Skin of body (tissue), 3 donors: ENCODE measurements at places on chromosomes 6 and 20. TPM values are rescaled to one million over a fixed set of nuclear protein-coding genes. Genes with fewer than 3 reads are reported as not detected.
A peak's percentile ranks its signal among the peaks of the same experiment; 100 is the strongest.

- DNase-seq: no peak
Measured at GRCh38 chr6:119590066-119590465, 240.5 kb upstream of the MAN1A1 start.

GRCh38 chr6:129890701-129891100, 29.6 kb upstream of the TMEM244 start:
- DNase-seq: no peak

DNA sequence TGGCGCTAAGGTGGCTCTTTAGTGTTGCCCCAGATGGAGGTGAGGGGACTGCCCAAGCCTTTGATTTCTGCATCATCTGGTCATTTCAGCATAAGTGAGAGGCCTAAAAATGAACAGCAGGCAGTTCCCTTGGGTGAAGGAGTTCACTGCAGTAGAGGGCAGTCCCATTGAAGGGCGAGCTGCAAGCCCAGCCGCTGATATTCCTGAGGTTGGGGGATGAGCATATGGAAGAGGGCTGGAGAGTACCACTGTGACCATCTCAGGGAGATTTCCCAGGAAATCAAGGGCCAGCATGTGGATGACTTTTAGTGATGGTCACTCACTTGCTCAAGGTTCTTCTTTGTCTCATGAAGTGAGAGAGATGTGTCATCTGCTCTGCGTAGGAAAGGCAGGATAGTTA, 9.3 kb downstream of the TOX2 start:
- DNase-seq: no peak

LGSN gene
- not detected for total RNA-seq

- DNase-seq: peak; percentile 76
Measured at GRCh38 chr6:25138233-25138933, 140.8 kb upstream of the CARMIL1 start.

DNA sequence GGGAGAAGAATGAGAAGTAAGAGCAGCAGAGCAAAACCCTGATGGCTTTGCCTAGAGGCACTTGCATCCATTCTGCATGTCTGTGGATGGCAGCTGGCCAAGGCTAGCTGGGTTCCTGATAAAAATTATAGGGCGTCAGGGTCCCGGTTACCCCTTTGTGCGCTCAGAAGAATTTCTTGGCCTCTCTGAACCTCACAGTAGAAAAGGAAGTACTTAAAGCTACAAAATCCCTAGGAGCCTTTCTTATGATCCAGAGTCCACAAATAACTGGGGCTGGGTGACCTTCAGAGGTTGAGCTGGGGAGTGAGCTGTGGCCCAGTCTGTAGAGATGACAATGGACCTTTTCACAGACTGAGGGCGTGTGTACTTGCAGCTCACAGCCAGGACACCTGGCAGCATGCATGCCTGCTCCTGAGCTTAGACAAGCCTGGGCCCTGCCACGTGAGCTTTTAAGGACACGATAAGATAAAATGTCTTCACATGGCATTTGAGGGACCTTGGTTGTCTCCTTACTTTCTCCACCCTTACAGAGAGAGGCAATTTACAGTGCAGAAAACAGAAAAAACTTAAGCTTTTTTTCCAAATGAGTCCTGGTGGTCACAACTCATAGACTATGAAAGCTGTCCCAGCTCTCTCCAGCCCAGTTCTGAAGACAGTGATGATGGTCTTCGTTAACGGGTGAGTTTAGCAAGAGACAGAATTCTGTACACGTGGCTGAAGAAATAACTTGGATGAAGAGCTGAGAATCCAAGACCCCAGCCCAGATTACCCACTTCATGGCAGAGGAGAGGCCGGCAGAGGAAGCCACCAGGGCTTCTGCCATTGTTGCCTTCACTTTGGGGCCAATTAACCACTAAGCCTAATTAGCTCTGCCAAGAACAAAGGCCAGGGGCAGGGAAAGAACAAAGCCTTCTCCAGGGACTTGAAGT, 50.3 kb downstream of the FOXA2 start:
- DNase-seq: no peak

SLC17A3 gene
- not detected for total RNA-seq
